Hepatocyte (in vitro differentiated cells): ENCODE measurements at places on chromosomes 16 and 17. TPM values are rescaled to one million over a fixed set of nuclear protein-coding genes. Genes with fewer than 3 reads are reported as not detected.

The ACSM5 gene
- 2.1 and 5.5 TPM in 2 replicates for total RNA-seq

The CLEC19A gene
- total RNA-seq = not detected in 2 replicates

The CYB5B gene
- 60.5 and 70.8 TPM in 2 replicates for total RNA-seq

The CMTR2 gene
- total RNA-seq = 40.9 and 43.2 TPM in 2 replicates

The KRT17 gene
- 41.5 and 59.5 TPM in 2 replicates for total RNA-seq

The CIBAR2 gene
- total RNA-seq = 0.13 TPM in 1 of 2 replicates, not detected in the other

The GCGR gene
- 2.4 and 2.9 TPM in 2 replicates for total RNA-seq

- no peak for DNase-seq
Measured at GRCh38 chr17:79954281-79955166, 81.1 kb downstream of the TBC1D16 start.

DNA sequence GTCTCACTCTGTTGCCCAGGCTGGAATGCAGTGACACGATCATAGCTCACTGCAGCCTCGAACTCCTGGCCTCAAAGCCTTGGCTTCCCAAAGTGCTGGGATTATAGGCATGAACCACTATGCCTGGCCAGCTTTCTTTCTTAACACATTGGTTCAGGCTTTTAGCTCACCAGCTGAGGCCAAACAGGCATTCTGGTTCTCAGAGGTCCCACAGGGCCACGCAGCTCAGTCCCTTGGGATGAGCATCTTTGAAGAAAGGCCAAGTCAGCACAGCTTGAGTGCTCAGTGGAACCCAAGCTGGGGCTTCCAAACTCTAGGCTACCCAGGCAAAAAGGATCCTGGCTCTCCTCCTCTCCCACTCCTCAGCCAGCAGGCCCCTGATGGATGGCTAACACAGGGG, 2.5 kb downstream of the PIK3R5 start:
- no peak for DNase-seq

DNA sequence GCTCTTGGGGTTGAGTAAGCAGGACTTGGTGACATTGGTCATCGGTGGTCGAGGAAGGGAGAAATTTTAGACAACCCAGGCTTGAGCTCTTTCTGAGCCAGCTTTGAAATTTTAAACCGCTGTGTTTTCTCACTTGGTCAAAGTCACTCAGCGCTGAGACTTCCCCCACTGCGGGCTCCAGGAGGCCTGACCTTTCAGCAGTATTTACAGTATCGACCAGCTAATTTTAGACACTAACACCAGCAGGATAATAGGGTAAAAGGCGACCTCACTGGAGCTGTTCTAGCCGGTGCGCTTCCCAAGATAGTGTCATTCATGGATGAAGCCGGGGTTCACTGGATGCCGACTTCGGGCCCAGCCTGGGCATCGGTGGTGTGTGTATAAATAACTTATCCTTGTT, 29.7 kb upstream of the WSCD1 start:
- DNase-seq = no peak

- DNase-seq = no peak
Measured at GRCh38 chr16:77555791-77556190, 121.0 kb upstream of the ADAMTS18 start.

- peak; percentile 58 for DNase-seq
Measured at GRCh38 chr16:73172241-73172972, 124.5 kb upstream of the ZFHX3 start.

- peak; percentile 55 for DNase-seq
Measured at GRCh38 chr17:19410875-19411620, at the start of gene RNF112. RNF112 (plus strand) TSS chr17:19411232; CDS start chr17:19411409, 177 bp downstream.

DNA sequence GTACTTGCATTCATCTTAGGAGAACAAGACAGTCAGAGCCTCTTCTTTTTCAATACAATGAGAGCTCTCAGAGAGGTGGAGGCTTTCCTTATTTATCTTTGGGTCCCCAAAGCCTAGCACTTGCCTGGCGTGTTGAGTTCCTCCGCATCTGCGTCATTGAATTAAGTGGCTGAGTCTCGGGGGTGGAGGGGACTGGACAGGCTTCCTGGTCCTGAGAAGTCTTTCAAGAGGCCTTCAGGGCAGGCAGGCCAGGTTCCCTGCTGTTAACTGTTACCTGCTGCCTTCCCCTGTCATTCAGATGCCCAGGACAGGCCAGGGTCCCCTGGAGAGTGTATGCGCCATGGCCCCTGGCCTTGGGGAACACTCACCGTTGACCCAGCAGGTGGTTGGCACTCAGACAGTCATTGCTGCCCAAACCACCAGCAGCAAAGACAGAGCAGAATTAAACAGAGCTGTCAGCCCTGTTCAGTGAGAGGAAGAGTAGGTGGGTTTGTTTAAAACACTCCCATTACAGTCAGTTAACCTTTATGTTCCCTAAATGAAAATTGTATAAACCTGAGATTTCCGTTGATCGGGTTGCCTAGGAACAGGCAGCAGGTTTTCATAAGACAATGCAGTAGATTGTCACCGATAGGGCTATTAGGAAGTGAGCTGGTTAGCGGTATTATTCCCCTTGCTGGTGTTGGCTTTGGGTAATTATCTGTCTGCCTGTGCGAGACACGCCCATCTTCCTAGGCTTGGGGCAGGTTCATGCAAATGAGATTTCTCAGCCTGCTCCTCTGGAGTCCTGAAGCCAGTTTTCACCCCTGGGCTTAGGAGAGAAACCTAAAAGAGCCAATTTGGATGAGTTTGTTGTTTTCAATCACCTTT, 132.7 kb downstream of the CCDC182 start:
- no peak for DNase-seq

DNA sequence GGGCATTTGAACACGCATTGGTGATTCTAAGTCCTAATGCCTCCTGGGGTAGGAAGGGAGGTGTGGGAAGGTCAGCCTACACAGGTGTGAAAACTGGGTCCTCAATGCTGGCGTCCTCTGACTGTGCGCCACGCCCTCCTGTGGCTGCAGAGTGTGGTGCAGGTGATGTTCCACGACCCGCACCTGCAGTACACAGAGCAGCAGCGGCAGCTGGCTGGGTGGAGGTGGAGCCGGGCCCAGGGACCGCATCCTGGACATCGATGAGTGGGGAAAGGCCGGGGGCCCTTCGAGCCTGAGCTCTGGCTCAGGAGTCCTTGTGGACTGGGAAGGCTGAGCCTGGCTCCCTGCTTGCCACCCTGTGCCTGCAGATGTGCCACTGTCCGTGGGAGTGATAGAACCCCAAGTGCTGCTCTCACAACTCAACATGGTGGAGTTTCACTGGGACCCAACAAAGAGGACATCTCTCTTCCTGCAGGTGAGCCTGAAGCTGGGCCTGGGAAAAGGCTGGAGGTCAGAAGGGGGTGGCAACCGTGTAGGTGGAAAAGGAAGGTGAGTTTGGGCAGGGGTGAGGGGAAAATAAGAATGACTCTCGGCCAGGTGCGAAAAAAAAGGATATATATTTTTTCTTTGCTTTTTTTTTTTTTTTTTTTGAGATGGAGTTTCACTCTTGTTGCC, 14.0 kb upstream of the STAC2 start:
- DNase-seq = peak; percentile 68

DNA sequence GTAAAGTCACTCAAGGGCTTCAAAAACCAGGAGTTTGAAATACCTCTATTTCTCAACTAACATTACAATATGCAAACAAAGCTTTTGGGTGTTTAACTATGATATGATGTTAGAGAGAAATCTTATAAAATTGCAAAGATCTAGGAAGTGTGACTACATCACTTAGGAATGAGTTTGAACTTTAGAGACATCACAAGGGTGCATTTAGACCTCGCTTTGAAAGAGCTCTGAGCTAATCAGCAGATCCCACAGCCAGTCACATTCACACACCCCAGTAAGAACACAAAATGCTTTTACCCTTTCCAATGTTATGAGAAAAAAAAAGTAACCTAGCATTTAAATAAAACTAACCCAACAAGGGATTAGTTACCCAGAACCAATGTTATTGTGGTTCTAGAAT, 45.2 kb downstream of the HYDIN start:
- DNase-seq = no peak

- no peak for DNase-seq
Measured at GRCh38 chr17:76588182-76588581, 2.5 kb upstream of the ST6GALNAC2 start.

DNA sequence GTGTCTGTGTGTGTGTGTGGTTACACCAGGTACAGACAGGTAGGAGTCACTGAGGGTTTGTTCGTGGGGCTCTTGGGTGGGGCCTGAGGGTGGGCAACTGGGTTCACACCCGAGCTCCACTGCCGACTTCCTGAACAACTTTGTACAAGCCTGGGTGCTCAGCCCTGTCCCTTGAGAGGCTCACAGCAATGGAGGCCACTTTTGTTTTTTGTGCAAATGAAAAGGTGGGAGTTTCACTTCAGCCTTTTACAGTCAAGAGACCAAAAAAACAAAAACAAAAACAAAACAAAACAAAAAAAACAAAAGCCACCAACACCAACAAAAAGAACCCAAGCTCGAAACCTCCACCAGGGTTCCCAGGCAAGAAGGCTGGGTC, 2.4 kb downstream of the RHBDF2 start:
- DNase-seq = no peak

DNA sequence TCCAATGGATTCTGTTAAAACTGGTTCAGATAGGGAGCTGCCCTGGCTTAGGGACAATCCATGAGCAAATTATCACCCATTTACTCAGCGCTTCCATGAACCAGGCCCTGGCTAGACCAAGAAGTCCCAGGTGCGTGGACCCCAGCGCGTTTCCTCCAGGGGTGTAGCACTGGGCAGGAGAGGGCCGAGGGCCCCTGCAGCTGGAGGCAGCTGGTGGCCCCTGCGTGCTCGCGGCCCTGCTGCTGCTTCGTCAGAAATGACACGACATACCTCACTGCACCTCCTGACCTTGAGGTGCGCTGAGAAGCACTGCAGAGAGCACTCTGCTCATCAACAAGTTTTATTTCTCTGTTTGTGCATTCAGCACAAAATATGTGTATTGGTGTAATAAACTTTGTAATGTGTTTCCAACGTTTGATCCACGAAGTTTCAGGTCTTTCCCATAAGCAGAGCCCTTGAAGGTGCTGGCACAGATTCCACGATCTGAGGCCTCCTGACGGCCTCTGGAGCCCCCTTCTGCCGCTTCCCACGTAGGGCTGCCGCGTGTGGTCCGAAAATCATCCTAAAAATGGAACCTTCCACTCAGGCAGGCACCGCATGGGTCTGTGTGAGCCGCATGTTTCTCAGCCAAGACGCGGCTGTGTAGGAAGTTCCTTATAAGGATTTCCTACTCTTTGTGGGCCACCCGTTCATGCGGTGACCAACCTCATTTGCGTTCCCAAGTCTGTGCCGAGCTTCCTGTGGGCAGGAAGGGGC, 50.8 kb upstream of the ZCCHC14 start:
- no peak for DNase-seq

DNA sequence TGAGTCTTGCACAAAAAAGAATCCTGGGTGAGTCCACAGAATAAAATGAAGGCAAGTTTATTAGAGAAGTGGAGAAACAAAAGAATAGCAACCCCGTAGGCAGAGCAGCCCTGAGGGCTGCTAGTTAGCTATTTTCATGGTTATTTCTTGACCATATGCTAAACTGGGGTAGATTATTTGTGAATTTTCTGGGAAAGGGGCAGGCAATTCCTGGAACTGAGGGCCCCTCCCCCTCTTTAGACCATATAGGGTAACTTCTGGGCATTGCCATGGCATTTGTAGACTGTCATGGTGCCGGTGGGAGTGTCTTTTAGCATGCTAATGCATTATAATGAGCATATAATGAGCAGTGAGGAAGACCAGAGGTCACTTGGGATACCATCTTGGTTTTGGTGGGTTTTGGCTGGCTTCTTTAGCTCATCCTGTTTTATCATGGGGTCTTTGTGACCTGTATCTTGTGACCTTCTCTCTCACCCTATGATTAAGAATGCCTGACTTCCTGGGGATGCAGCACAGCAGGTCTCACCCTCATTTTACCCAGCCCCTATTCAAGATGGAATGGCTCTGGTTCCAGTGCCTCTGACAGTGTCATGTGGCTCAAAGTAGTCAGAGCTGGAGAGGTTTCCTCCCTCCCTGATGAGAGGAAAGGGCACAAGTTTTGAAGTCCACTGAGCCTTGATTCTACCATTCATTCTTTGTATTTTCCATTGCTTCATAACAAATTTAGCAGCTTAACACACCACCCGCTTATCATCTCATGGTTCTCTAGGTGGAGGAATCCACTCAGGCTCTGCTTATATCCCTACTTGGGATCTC, 55.7 kb upstream of the LGALS9 start:
- no peak for DNase-seq

DNA sequence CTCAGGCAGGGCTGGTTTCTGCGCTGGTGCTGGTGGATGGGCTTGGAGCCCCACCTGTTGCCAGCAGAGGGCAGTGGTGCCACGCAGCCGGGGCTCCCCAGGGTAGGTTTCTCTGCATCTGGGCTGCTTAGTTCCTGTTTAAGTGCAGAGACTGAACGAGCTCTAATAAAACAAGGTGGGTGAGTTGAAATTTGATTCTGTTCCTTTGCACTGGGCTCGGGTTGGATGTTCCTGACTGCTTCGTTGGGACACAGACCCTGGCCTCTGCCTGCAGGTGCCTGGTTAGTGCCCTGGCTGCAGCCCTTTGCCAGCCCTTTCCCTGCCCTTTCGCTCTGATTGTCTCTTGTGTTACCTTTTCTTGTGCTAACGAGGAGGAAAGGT, 30.0 kb downstream of the TBCD start:
- peak; percentile 91 for DNase-seq
